ENCODE measurements at places on chromosomes 1 and 21. TPM values are rescaled to one million over a fixed set of nuclear protein-coding genes. Genes with fewer than 3 reads are reported as not detected.
A peak's percentile ranks its signal among the peaks of the same experiment; 100 is the strongest.

CD1B gene
- not detected for total RNA-seq

DNA sequence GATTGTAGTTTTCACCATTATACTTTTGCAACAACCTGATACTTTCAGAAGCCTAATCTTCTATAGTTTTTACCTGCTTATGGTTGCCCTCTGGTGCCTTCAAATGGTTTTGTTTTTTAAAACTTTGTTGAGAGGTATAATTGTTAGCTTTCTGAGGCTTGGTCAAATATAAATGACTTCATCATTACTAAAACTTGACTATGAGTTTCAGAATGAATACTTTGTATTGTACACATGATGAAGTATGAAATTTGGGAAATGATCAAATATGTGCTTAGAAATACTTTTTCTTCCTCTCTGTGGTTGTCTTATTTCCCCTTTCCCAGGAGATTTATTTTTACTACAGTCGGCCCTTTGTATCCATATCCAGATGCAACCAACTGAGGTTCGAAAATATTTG lies 151.8 kb upstream of the B3GALT2 start:
- no peak overlapping the region for H3K4me3 ChIP-seq
- H3K27ac ChIP-seq = peak overlapping the region; percentile 24
- peaks cover 5% of the 10 kb centered on the region for H3K4me1 ChIP-seq
- H3K27me3 ChIP-seq = no peaks in the 10 kb centered on the region
- DNase-seq = no peak

GRCh38 chr1:19749685-19750084 lies 50.0 kb downstream of the TMCO4 start:
- no peak for DNase-seq
- no peaks in the 10 kb centered on the region for H3K27me3 ChIP-seq
- no peak overlapping the region for H3K4me3 ChIP-seq
- no peak overlapping the region for H3K27ac ChIP-seq
- no peaks in the 10 kb centered on the region for H3K4me1 ChIP-seq

DNA sequence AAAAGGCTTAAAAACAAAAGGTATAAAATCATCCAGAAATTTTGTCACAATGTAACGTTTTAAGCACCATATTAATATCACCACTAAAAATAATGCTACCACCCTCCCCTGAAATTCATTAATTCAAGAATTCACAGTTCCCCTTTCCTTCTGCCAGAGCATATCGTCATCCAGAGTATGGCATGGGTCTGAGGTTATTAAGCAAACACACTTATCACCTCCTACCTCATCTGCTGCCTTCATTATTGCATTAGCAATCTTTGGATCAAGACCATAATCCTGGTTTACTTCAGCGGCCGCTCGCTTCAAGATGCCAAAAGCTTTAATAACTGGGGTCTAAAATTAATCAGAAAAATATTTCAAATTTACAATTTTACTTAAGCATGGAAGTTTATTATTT lies 6.2 kb downstream of the FH start:
- no peak overlapping the region for H3K27ac ChIP-seq
- no peak overlapping the region for H3K4me3 ChIP-seq
- H3K27me3 ChIP-seq = no peaks in the 10 kb centered on the region
- H3K36me3 ChIP-seq = peaks cover 29% of the 10 kb centered on the region

- no peaks in the 10 kb centered on the region for H3K4me1 ChIP-seq
- H3K27me3 ChIP-seq = no peaks in the 10 kb centered on the region
- DNase-seq = no peak
- H3K36me3 ChIP-seq = no peaks in the 10 kb centered on the region
- no peak overlapping the region for H3K4me3 ChIP-seq
- no peak overlapping the region for H3K27ac ChIP-seq
These were observed 1004.9 kb upstream of the NCAM2 start for GRCh38 chr21:19993268-19993667.

DNA sequence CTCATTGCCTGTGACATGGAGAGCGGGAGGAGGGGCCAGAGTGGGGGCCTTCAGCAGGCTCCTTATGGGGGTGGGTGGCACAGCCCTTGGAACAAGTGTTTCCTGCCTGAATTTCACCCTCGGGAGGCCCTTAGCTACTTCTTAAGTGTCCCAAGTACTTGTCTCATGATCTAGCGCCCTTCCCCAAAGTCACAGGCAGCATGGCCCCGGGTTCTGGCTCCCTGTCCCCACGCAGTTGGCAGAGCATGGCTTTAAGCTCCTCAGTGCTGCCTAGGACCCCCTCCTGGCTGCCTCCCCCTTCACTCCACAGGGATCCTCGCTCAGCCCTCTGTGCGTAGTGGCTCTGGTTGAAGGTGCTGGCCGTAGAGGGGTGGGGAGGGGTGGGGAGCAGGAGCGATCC lies 197.2 kb downstream of the CAMTA1 start:
- peaks cover 4% of the 10 kb centered on the region for H3K27me3 ChIP-seq
- no peaks in the 10 kb centered on the region for H3K36me3 ChIP-seq
- DNase-seq = no peak
- H3K4me1 ChIP-seq = peaks cover 4% of the 10 kb centered on the region
- no peak overlapping the region for H3K4me3 ChIP-seq

Measured in type B pancreatic cell (in vitro differentiated cells).